ENCODE measurements at places on chromosomes 2 and 18. TPM values are rescaled to one million over a fixed set of nuclear protein-coding genes. Genes with fewer than 3 reads are reported as not detected.

DNA sequence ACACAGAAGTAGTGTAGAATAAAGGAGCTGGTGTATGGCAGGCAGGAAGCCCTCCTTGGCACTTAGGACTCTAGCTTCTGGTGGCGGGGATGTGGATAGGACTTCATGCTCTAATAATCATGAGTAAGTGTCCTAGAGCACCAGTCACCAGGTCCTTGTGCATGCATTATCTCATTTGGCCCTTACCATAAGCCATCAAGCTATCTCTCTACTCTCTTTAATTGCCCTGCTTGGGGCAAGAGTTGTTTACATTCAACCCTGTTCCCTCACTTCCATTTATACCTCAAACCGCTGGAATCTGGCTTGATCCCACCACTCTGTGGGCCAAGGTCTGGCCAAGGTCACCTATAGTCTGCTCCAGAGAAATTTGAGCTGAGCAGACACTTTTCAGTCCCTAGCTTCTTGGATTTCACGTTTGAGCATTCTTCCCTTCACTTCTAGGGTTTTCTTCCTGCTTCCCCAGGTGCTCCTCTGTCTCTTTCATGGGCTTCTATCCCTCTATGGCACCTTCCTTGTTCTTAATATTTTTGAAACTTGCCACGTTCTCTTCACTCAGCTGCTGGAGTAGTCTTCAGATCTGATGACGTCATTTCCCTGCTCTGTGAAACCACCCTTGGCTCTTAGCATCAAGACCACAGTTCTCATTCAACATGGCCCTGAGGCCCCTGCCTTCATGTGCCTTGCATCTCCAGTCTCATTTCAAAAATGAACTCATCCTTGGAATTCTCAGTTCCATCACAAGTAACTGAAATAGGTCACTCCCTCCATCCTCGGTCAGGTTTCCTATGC is 94.9 kb upstream of the GATA6 start:
- H3K4me1 ChIP-seq: no peaks in the 10 kb centered on the region
- H3K27ac ChIP-seq: no peak overlapping the region
- DNase-seq: no peak
- H3K36me3 ChIP-seq: no peaks in the 10 kb centered on the region

DNA sequence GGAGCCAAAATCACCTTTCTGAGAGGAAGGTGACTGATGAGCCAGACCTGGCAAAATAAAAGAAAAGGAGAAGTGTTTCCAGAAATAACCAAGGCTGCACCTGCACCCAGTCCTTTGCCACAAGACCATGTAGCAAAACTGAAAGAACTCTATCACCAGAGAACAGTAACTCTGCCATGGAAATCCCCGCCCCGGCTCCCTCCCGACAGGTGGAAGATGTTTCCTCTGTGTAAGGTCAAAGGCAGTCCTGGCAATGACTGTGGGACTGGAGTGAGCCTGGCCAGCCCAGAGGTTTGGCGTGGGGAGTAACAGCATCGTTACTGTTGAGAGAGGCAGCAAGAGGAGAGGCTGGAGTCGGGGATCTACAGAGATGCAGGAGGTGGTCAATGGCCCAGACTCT is 42.3 kb downstream of the SPRED2 start:
- no peaks in the 10 kb centered on the region for H3K27me3 ChIP-seq
- no peaks in the 10 kb centered on the region for H3K36me3 ChIP-seq
- no peak overlapping the region for H3K27ac ChIP-seq
- peak overlapping the region; percentile 21 for H3K4me3 ChIP-seq
- peaks cover 5% of the 10 kb centered on the region for H3K4me1 ChIP-seq

DNA sequence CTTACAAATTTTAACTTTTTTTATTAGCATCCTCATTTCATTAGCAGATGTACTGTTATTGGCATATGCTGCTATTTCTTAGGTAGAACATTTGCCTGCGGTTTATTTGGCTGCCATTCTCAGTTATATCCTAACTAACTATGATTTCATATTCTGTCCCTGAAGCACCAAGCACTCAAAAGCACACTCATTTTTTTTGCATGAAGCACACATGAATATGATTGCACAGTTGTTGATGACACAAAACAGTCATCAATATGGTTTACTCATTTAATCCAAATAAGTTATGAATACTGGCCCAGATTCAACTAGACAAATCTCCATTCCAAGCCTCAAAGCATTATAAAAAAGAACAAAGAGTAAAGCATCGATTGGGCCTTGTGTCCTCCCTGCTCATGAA is 129.4 kb upstream of the CNTNAP5 start:
- no peaks in the 10 kb centered on the region for H3K4me1 ChIP-seq
- H3K27me3 ChIP-seq: no peaks in the 10 kb centered on the region
- H3K27ac ChIP-seq: no peak overlapping the region
- no peak overlapping the region for H3K4me3 ChIP-seq
- no peaks in the 10 kb centered on the region for H3K36me3 ChIP-seq

DNA sequence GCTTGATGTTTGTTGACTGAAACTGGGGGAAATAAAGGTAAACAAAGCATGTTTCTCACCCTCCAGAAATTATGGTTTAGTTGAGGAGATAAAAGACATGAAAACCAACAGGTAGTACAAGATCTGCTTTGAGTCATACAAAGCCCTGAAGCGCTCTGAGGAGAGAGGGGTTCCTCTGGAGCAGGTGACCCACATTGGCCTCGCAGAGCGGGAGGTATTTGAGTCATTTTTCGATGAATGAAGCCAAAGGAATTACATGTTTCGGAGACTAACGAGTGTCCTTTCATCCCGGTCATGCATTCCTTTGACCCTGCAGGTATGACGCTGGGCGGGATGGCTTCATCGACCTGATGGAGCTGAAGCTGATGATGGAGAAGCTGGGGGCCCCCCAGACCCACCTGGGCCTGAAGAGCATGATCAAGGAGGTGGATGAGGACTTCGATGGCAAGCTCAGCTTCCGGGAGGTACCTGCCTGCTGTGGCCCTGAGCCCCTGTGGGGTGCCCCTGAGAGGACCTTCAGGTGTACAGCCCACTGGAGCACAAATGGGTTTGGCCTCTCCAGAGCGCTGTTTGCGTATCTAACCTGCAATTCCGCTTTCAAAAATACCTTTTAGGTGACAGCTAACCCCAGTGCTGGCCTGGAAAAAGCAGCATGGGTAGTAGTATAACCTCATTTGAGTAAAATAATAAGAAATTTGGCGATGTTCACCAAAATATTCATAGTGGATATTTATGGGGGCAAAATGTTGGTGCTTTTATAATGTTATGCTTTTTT is 29.3 kb downstream of the EFHD1 start:
- H3K36me3 ChIP-seq: no peaks in the 10 kb centered on the region
- no peak overlapping the region for H3K4me3 ChIP-seq
- no peaks in the 10 kb centered on the region for H3K27me3 ChIP-seq
- H3K4me1 ChIP-seq: no peaks in the 10 kb centered on the region
- DNase-seq: no peak

- H3K27me3 ChIP-seq: no peaks in the 10 kb centered on the region
- no peaks in the 10 kb centered on the region for H3K4me1 ChIP-seq
- no peak overlapping the region for H3K27ac ChIP-seq
- no peak for DNase-seq
These were observed 349.8 kb downstream of the TNS1 start for GRCh38 chr2:217652761-217653639.

DNA sequence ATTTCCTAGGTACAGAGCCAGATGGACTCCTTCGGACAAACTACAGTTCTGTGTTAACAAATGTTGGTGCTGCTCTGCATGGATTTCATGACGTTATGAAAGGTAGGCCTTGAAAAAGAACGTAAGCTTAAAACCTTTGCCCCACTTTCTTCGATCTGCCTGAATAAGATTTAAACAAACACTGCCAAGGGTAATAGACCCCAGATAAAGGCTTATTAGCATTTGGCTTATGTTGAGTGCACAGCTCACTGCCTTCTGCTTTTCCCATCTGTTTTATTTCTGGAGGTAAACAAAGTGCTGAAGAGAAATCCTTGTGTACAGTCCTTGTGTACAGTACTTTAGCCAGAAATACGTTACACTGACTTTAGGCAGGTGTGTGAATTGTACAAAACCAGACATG is 50.0 kb upstream of the STON1 start:
- no peaks in the 10 kb centered on the region for H3K27me3 ChIP-seq
- no peak overlapping the region for H3K4me3 ChIP-seq
- DNase-seq: no peak
- H3K36me3 ChIP-seq: peaks cover 68% of the 10 kb centered on the region

GRCh38 chr2:144546933-144547332 is 27.0 kb upstream of the ZEB2 start:
- no peaks in the 10 kb centered on the region for H3K27me3 ChIP-seq
- peaks cover 4% of the 10 kb centered on the region for H3K4me1 ChIP-seq
- no peaks in the 10 kb centered on the region for H3K36me3 ChIP-seq
- no peak overlapping the region for H3K4me3 ChIP-seq
- no peak overlapping the region for H3K27ac ChIP-seq
- no peak for DNase-seq

- no peak overlapping the region for H3K4me3 ChIP-seq
- H3K27ac ChIP-seq: no peak overlapping the region
- H3K4me1 ChIP-seq: no peaks in the 10 kb centered on the region
These were observed 20.0 kb downstream of the CCDC138 start for GRCh38 chr2:108806371-108807113.

- H3K36me3 ChIP-seq: no peaks in the 10 kb centered on the region
- H3K27me3 ChIP-seq: no peaks in the 10 kb centered on the region
- H3K4me1 ChIP-seq: no peaks in the 10 kb centered on the region
These were observed 31.2 kb upstream of the GPR17 start for GRCh38 chr2:127614731-127615130.

GRCh38 chr2:121212661-121213325 is 72.2 kb downstream of the TFCP2L1 start:
- no peak for DNase-seq
- no peak overlapping the region for H3K4me3 ChIP-seq
- no peaks in the 10 kb centered on the region for H3K36me3 ChIP-seq
- no peaks in the 10 kb centered on the region for H3K4me1 ChIP-seq
- no peak overlapping the region for H3K27ac ChIP-seq

DNA sequence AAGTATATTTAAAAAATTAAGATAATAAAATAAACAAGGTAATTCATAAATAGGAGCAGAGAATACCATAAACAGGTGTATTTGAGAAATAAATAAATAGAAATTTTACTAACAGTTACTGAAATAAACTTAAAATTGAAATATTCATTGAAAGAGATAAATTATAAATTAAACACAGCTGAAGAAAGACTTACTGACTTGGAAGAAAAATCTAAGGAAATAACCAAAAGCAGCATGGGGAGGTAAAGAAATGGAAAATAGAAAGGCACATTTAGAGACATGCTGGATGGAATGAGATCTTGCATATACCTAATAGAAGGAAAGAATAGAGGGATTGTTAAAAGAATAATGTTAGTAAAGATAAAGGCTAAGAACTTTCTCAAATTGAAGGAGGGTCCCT is 96.3 kb downstream of the SOX11 start:
- H3K4me3 ChIP-seq: no peak overlapping the region
- no peaks in the 10 kb centered on the region for H3K36me3 ChIP-seq
- H3K4me1 ChIP-seq: no peaks in the 10 kb centered on the region
- no peak for DNase-seq
- H3K27me3 ChIP-seq: no peaks in the 10 kb centered on the region

GRCh38 chr2:95316466-95317122 is 19.4 kb downstream of the KCNIP3 start:
- no peaks in the 10 kb centered on the region for H3K27me3 ChIP-seq
- H3K27ac ChIP-seq: no peak overlapping the region
- H3K4me1 ChIP-seq: no peaks in the 10 kb centered on the region
- H3K36me3 ChIP-seq: no peaks in the 10 kb centered on the region
- DNase-seq: no peak

GRCh38 chr18:58362027-58362575 is 266.8 kb downstream of the ALPK2 start:
- no peak overlapping the region for H3K27ac ChIP-seq
- no peaks in the 10 kb centered on the region for H3K4me1 ChIP-seq
- H3K27me3 ChIP-seq: no peaks in the 10 kb centered on the region
- DNase-seq: no peak
- no peaks in the 10 kb centered on the region for H3K36me3 ChIP-seq

GRCh38 chr2:84152462-84152861 is 306.6 kb downstream of the SUCLG1 start:
- no peak overlapping the region for H3K27ac ChIP-seq
- H3K4me1 ChIP-seq: no peaks in the 10 kb centered on the region

DNA sequence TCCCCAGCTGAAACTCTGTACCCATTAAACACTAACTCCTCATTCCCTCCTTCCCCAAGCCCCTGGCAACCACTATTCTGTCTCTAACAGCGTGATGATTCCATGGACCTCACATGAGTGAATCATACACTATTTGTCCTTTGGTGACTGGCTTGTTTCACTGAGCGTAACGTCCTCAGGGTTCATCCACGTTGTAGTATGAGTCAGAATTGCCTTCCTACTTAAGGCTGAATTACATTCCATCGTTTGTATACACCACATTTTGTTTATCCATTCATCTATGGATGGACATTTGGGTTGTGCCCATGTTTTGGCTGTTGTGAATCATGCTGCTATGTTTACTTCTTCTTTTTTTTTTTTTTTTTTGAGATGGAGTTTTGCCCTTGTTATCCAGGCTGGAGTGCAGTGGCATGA is 19.6 kb upstream of the CABLES1 start:
- DNase-seq: no peak
- no peaks in the 10 kb centered on the region for H3K4me1 ChIP-seq
- H3K36me3 ChIP-seq: no peaks in the 10 kb centered on the region
- no peak overlapping the region for H3K4me3 ChIP-seq
- H3K27me3 ChIP-seq: no peaks in the 10 kb centered on the region

DNA sequence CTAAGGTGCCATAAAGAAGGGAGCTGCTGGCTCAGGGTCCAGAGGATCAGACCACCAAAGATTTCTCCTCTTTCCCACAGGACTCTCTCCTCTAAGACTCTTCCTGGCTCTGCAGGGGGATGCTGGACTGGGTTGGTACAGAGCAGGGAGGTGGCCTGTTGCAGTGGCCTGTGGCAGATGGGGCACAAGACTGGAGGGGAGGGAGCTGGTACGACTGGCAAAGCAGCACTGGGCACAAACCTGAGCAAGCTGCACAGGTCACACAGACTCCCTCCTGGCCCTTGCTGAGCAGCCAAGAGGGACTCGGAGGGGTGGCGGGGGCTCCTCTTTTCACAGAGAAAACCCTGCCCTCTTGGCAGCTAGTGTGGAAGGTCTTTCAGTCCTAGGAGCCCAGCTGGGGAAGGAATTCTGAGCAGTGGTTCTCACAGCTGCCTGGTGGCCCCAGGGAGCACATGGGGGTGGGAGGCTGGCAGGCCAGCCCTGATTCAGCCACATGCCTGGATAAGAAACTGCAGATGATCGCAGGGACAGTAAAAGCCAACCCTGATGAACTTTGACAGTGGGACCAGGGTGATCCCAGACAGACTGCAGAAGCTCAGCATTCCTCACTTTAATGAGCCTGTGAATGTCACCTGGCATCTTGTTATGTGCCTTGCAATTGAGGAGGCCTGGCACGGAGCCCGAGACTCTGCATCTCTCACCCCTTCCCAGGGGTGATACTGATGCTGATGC is 32.5 kb upstream of the ACAA2 start:
- no peak overlapping the region for H3K27ac ChIP-seq
- peaks cover 2% of the 10 kb centered on the region for H3K27me3 ChIP-seq
- no peaks in the 10 kb centered on the region for H3K4me1 ChIP-seq
- H3K4me3 ChIP-seq: no peak overlapping the region
- no peaks in the 10 kb centered on the region for H3K36me3 ChIP-seq
- no peak for DNase-seq

GRCh38 chr2:215145611-215146010 is 7.2 kb upstream of the ABCA12 start:
- H3K4me3 ChIP-seq: no peak overlapping the region
- no peak overlapping the region for H3K27ac ChIP-seq
- H3K4me1 ChIP-seq: no peaks in the 10 kb centered on the region
- no peaks in the 10 kb centered on the region for H3K27me3 ChIP-seq

The GEN1 gene
- 11.2 TPM for total RNA-seq

The UPP2 gene
- not detected for total RNA-seq

The SLC4A3 gene
- total RNA-seq: not detected

The SPIRE1 gene
- total RNA-seq: 2.7 TPM

The PDE1A gene
- total RNA-seq: not detected

The UXS1 gene
- total RNA-seq: 162 TPM

The RAB12 gene
- total RNA-seq: 19.4 TPM

The TMEM178A gene
- not detected for total RNA-seq

Data from CD4-positive, CD25-positive, alpha-beta regulatory T cell (primary cell).